ENCODE measurements at places on chromosomes 7 and 10.

DNA sequence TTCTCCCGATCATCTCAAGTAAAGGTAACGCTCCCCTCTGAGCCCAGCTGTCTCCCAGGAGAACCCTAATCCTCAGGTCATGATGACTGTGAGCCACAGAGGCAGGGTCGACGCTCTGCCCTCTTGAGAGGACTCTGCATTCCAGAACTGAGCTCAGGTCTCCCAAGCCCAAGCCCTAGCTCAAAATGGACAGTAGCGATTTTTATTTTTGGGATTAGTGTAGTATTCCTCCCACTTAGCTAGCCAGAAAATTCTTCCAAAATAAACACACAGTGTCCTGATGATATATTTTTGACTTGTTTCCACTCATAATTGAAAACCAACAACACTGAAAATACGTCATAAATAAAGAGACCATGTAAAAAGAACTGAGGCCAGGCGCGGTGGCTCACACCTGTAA, 462.0 kb upstream of the MGMT start:
- DNase-seq, result no peak

- no peak for DNase-seq
Observed at GRCh38 chr10:70481831-70482530, 3.4 kb downstream of the PALD1 start.

- no peak for DNase-seq
Observed at GRCh38 chr10:122575776-122576175, 15.2 kb downstream of the DMBT1 start.

DNA sequence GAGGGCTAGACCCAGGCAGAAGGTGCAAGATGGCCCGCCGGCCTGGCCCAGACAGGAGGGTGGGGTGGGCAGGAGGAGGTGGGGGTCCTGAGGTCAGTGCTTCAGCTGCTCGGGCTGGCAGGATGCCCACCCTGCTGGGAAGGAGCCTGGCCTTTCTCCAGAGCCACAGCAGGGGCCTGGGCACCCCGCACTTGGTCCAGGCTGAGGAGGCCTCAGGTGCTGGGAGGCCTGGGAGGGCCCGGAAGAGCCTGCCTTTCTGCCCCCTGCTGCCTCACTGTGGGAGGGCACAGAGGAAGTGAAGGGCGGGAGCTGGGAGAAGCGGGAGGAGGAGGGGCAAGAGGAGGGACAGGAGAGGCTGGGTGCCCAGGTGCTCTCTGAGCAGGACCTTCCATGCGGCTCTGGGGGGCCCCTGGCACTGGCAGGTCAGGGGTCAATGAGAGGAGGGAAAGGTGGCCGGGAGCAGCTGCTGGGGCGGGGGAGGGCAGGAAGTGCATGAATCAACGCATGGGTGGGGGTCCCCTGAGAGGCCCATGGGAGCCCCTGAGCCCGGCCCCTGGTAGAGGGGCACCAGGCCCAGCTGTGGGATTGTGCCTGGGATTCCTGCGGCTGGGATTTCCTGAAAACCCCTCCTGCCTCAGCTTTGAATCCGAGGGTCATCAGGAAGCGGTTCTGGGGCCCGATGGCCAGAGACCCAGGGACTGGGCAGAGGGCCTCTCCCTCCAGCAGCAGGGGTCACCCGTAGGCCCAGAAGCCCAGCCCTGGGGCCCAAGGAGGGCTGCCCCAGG, 49.9 kb downstream of the PWWP2B start:
- DNase-seq, result peak; percentile 73

- DNase-seq, result peak; percentile 39
Observed at GRCh38 chr7:102286237-102287110, at the start of gene SH2B2. Gene SH2B2, plus strand, starts transcription at chr7:102286868. Its CDS starts 13,683 bp downstream, at chr7:102300551.

GRCh38 chr10:71631007-71631861, 88.3 kb downstream of the C10orf105 start:
- DNase-seq, result no peak

DNA sequence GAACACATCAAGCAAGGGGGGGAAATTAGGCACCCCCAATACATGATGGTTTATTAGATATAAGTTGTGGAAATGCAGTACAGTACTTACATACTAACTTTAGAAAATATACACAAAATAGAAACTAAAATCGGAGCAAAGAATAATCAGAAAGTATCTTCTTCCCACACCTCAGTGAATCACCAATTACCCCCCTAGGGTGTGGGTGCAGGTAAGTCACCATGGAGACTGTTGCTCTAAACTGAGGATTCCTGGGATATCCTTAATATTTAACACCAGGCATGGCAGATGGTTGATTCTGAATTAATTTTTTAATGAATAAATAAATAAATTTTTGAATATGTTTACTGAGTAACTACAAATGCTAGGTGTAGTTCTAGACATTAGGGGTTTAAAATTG, 424.4 kb downstream of the SORCS1 start:
- DNase-seq, result no peak

DNA sequence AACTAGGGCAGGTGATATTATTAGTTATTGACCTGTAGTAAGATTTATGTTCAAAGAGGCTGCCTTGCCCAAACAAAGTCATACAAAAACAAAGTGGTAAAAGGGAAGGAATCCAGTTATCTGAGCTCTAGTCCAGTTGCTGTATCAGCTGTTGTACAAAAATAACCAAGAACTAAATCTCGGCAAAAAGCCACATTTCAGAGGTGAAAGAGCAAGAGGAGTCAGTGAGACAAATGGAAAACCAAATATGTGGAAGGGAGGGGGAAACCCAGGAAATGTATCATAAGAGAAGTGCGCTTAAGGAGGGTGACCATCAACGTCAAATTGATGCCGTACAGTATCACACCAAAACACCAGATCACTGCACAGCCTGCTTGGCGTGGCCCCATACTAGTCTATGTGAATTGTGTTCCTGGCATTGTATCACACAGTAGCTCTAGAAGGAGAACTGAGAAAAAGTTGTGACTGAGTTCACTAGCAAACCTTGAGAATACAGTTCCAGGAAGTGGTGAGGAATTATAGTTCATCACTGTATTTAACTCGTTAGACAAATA, 6.4 kb downstream of the AGBL3 start:
- peak; percentile 12 for DNase-seq

- no peak for DNase-seq
Observed at GRCh38 chr10:114547514-114547913, 110.6 kb downstream of the ABLIM1 start.

DNA sequence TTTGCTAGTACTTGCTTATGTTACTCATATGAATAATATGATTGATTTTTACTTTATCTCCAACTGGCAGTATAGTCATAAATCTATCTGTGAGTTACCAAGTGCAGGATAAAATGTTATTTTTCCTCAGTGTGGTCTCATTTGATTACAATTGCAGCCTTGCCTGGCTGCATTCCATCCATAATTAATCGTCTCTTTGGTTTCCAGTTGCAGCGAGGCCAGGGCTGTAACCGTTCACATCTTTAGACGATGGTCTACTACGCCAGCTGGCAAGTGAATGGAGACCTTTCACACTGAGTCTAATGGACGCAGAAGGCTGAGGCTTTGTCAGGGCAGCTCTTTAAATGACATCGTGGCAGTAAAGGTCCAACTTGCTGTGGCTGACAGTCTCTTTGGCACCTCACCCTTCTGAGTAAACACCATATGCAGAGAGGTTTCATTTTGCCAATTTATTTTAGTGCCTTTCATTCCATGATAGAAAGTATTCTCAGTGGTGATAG, 84.0 kb downstream of the ARL4A start:
- no peak for DNase-seq

GRCh38 chr10:10792681-10793080, 225.0 kb upstream of the CELF2 start:
- no peak for DNase-seq

DNA sequence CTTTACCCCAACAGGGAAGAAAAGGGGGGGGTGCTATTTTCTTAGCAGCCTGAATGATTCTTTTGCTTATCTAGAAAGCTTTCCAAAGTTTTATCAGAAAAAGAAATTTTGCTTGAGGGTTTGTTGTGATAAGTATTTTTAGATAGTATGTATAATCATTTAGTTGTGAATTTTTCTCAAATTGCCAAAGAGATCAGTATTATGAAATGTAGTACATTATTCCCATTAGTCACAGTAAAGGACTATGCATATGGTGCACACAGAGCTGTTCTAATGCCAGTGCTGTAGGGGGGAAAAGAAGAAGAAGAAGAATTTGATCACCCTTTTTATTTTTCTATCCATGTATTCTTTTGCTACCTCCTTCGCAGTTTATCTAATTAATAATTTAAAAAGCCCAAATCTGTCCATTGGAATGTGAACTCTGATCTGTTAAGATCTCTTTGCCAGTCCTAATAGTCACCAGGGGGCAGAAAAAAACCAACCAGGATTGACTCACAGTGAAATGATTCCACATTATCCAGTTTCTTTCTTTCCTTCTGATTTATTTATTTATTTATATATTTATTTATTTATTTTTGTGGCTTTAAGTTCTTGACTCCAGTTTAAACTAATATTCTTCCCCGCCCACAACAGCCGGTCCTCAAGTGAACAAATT, 4.7 kb downstream of the RBM20 start:
- no peak for DNase-seq

- no peak for DNase-seq
Observed at GRCh38 chr7:95619921-95620320, 23.6 kb upstream of the PDK4 start.
